ENCODE measurements at places on chromosomes 5 and 9.

- no peak for DNase-seq
These were observed 102.6 kb downstream of the MVB12B start for GRCh38 chr9:126429190-126429589.

- no peak for DNase-seq
These were observed 101.0 kb downstream of the STARD4 start for GRCh38 chr5:111411301-111411700.

DNA sequence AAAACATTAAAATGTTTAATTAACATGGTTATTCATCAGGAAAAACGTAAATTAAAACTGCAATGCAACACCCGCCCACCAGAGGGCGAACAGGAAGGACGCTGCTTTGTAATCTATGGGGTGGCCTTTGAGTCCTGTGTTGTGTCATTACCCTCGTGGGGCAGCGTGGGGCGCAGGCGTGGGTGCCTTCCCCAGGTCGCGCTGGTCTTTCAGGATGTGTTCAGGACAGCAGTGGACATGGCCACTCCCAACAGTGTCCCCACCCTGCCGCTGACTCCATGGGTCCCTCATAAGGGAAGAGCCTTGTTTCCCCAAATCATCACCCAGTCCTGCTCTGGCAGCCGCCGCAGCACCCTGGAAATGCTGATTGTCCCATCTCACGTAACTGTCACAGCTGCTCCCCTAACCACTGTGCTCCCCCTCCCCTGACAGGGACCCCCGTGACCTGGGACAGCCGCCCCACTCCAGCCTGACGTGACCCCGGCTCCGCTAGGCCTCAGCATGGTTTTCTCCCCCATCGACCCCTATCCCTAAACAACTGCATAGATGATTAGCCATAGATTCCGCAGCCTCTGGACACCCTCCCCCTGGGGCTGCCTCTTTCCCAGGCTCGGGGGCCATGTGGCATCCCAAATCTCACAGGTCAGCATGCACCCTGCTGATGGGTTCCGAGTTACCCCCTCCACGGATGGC lies 36.4 kb downstream of the GLT6D1 start:
- peak; percentile 36 for DNase-seq

GRCh38 chr5:154223320-154223719 lies 32.8 kb downstream of the GALNT10 start:
- DNase-seq: no peak

DNA sequence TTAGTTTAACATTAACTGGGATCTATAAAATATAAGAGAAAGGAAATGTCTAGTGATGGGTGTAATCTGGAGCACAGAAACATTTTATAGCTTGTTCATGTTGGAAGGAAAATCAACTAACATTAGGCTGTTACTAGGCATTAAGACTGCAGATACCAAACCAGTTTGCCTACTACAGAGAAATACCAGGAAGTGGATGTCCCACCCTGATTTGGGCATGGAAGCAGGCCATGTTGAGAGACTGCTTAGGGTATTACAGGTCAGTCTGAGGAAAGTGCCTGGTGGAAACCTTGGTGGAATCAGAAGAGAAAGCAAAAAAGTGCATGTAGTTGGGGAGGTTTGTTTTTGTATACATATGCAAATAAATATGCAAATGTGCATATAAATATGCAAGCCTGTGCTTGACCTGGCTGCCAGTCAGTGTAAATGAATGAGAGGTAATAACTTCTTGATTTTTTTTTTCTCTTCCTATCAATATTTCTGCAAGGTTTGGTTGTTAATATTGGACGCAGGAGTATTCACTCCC lies 9.6 kb upstream of the CCDC112 start:
- DNase-seq: no peak

GRCh38 chr9:88344013-88344412 lies 44.2 kb upstream of the SPIN1 start:
- no peak for DNase-seq

DNA sequence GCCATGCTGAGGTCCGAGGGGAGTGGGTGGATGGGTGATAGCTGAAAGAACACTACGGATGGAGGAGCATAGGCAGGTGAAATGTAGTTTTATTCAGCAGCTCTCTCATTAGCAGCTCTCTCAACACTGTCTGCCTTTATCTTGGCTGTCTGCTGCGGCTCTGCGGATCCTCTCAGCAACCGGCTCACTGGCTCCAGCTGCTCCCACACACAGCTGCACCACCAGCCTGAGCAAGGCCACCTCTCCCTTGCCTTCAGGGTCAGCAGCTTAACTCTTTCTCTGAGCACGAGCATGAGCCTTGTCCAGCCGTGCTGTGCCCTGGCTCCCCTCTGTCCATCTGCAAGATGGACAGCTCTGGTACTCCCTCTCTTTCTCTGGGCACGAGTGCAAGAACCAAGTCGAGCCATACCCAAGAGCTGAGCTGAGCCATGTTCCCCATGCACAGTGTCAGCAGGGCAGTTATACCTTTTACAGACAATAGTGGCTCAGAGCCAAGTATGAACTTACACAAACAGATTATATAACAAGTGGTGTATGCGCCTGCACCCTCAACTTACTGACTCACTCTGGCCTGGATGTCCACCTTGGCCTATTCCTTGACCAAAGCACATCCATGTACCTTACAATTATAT lies 108.5 kb downstream of the MACIR start:
- no peak for DNase-seq

Data from T-cell (primary cell).